ENCODE measurements at places on chromosomes 7 and 10.

- no peak overlapping the region for H3K4me3 ChIP-seq
- H3K36me3 ChIP-seq: no peaks in the 10 kb centered on the region
- H3K4me1 ChIP-seq: no peaks in the 10 kb centered on the region
Measured at GRCh38 chr10:61503051-61503450, 49.9 kb upstream of the TMEM26 start.

DNA sequence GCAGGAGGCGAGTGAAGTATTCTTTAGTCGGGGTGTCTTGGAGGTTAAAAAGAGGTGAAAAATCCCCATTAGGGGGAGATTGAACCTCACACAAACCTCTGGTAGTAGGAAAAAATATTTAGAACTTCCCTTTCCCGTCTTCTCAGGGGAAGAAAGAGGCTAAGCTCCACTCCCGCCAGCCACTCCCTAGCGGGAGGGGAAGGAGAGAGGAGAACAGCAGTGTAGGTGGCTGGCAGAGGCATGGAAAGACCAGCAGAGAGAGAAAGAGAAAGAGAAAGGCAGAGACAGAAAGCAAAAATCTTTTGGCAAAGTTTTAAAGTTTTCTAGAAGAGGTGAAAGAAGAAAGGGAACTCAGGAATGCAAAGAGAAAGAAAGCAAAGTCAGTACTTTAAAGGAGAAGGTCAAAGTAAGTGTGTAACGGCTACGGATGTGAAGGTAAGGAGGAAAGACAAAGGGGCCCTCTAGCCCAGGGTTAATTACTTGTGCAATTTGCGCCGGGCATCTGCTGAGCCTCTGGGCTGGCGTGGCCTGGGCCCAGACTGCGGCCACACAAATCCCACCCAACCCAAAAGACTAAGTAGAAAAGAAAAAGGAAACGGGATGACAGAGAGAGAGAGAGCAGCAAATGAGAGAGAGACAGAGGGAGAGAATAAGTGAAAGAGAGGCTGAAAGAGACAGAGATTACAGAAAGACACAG lies 72.3 kb upstream of the ZNF746 start:
- no peak overlapping the region for H3K27ac ChIP-seq
- no peaks in the 10 kb centered on the region for H3K27me3 ChIP-seq
- peaks cover 5% of the 10 kb centered on the region for H3K4me1 ChIP-seq

DNA sequence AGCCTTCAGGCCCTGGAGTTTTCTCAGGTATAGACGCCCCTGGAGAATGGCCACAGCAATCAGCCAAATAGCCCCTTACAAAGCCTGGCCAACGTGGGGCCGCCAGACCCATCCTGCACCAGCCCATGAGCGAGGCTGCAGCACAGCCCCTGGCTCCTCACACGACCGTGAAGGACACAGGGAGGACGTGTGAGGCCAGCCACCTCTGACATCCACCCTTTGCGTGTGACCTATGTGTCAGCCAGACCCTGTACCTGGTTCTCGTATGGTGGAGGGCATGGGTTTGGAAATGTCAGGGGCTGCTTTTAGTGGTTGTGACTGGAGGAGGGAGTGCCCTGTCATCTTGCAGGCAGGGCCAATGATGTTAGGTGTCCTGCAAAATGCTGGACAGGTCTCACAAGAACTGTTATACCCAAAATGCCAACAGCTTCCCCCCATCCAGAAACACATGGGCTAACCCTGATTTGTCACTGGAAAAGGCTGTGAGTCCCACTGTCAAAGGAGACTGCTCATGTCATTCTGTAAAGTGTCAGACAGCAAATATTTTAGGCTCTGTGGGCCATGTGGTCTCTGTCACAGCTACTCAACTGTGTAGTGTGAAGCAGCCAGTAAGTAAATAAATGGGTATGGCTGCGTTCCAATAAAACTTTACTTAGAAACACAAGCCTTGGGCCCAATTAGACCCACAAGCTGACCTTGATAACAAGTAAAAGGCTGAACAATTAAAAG lies 30.0 kb downstream of the NOD1 start:
- H3K27me3 ChIP-seq: no peaks in the 10 kb centered on the region
- H3K4me3 ChIP-seq: no peak overlapping the region
- peaks cover 5% of the 10 kb centered on the region for H3K4me1 ChIP-seq

GRCh38 chr7:105642264-105642663 lies 61.0 kb upstream of the EFCAB10 start:
- H3K36me3 ChIP-seq: peaks cover 69% of the 10 kb centered on the region
- no peak overlapping the region for H3K4me3 ChIP-seq
- no peak for ATAC-seq
- H3K4me1 ChIP-seq: no peaks in the 10 kb centered on the region

GRCh38 chr7:47078241-47078640 lies 503.7 kb downstream of the TNS3 start:
- no peak for ATAC-seq
- H3K36me3 ChIP-seq: no peaks in the 10 kb centered on the region
- H3K27me3 ChIP-seq: no peaks in the 10 kb centered on the region
- no peak overlapping the region for H3K4me3 ChIP-seq

GRCh38 chr7:27130540-27131389 lies at the start of gene HOXA4:
Gene HOXA4, minus strand, starts transcription at chr7:27130757. Its CDS starts 24 bp downstream, at chr7:27130733.
- H3K4me1 ChIP-seq: peaks cover 11% of the 10 kb centered on the region
- peaks cover 56% of the 10 kb centered on the region for H3K27me3 ChIP-seq
- H3K36me3 ChIP-seq: no peaks in the 10 kb centered on the region
- peak; percentile 88 for ATAC-seq
- H3K27ac ChIP-seq: no peak within 1 kb of the TSS

DNA sequence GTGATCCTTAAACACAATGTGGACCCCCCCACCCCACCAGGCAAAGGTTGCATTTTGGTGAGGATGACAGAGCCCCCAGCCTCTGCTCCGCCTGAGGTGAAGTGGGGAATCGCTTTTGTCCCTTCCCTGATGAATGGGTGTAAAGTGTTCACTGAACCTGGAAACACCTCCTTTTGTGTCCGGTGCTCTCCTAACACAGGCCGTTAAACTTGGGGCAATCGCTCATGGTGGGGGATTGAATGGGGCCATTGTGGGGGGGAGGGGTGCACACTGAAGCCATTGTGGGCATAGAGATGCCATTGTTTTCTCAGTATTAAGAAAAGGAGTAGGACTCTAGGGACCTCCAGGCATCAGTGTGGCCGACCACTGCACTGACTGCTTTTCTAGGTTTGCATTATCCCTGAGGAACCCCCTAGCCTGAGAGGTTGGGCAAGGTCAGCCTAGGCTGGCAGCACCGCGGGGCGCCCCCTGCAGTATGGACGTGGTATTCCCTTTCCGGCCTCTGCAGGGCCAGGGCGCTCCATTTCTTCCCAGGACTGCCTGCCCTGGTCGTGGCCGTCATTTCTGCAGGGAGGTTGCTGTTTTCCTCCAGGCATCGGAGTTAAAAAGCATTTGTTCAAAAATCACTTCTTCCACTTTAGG lies 158.3 kb downstream of the TCF7L2 start:
- H3K27ac ChIP-seq: no peak overlapping the region
- H3K27me3 ChIP-seq: peaks cover 9% of the 10 kb centered on the region
- no peaks in the 10 kb centered on the region for H3K4me1 ChIP-seq
- H3K36me3 ChIP-seq: no peaks in the 10 kb centered on the region
- ATAC-seq: no peak

- ATAC-seq: no peak
- H3K4me3 ChIP-seq: no peak overlapping the region
- no peak overlapping the region for H3K27ac ChIP-seq
- peaks cover 4% of the 10 kb centered on the region for H3K27me3 ChIP-seq
Measured at GRCh38 chr7:39100270-39100669, 122.6 kb downstream of the POU6F2 start.

GRCh38 chr10:24883176-24883575 lies 69.2 kb downstream of the PRTFDC1 start:
- no peak overlapping the region for H3K4me3 ChIP-seq
- H3K27me3 ChIP-seq: no peaks in the 10 kb centered on the region
- no peaks in the 10 kb centered on the region for H3K36me3 ChIP-seq
- H3K27ac ChIP-seq: peak overlapping the region; percentile 20
- H3K4me1 ChIP-seq: peaks cover 19% of the 10 kb centered on the region
- ATAC-seq: no peak

GRCh38 chr10:29142516-29143314 lies 146.2 kb upstream of the LYZL1 start:
- H3K36me3 ChIP-seq: no peaks in the 10 kb centered on the region
- no peak overlapping the region for H3K27ac ChIP-seq
- peaks cover 21% of the 10 kb centered on the region for H3K27me3 ChIP-seq
- H3K4me1 ChIP-seq: no peaks in the 10 kb centered on the region

GRCh38 chr7:88431882-88432281 lies 125.2 kb upstream of the STEAP4 start:
- H3K36me3 ChIP-seq: no peaks in the 10 kb centered on the region
- H3K27me3 ChIP-seq: peaks cover 4% of the 10 kb centered on the region
- no peak for ATAC-seq
- no peak overlapping the region for H3K27ac ChIP-seq

DNA sequence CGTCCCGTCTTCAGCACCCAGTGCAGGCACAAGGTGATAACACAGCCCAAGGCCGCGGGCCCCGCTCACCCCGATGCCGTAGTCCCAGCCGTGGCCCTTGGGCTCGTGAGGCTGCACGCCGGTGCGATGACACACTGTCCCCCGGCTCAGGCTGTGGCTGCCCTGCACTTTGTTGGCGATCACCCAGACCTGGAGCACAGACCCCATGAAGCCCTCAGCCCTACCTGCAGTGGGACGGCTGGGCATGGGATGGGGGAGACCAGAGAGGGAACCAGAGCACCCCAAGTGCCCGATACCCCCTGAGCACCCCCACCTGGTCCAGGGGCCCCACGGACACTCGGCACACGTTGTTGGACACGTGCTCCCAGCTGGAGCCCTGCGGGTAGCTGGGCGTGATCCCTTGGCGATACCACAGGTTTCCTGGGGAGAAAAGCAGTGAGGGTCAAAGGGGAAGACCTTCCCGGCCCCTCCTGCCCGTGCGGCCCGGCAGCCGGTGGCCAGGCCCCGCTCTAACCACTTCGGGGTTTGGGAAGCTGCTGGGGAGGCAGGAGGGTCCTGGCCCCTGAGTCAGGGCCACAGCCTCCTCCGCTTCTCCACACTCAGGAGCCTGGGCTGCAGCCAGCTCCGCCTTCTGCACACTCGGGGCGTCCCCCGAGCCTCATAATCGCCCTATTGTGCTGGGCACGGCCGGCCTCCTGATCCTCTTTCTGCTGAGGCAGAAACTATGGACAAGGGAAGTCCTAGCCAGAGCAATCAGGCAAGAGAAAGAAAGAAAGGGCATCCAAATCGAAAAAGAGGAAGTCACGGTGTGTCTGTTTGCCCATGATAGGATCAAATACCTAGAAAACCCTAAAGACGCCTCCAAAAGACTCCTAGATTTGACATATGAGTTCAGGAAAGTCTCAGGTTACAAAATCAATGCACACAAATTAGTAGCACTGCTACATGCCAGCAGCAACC lies 6.7 kb downstream of the BHLHA15 start:
- H3K36me3 ChIP-seq: peaks cover 26% of the 10 kb centered on the region
- peak overlapping the region; percentile 73 for H3K27ac ChIP-seq
- H3K4me1 ChIP-seq: peaks cover 14% of the 10 kb centered on the region
- no peak for ATAC-seq
- H3K27me3 ChIP-seq: no peaks in the 10 kb centered on the region

GRCh38 chr7:7504910-7505704 lies 30.6 kb downstream of the COL28A1 start:
- H3K27me3 ChIP-seq: peaks cover 6% of the 10 kb centered on the region
- H3K36me3 ChIP-seq: no peaks in the 10 kb centered on the region
- H3K4me3 ChIP-seq: no peak overlapping the region

DNA sequence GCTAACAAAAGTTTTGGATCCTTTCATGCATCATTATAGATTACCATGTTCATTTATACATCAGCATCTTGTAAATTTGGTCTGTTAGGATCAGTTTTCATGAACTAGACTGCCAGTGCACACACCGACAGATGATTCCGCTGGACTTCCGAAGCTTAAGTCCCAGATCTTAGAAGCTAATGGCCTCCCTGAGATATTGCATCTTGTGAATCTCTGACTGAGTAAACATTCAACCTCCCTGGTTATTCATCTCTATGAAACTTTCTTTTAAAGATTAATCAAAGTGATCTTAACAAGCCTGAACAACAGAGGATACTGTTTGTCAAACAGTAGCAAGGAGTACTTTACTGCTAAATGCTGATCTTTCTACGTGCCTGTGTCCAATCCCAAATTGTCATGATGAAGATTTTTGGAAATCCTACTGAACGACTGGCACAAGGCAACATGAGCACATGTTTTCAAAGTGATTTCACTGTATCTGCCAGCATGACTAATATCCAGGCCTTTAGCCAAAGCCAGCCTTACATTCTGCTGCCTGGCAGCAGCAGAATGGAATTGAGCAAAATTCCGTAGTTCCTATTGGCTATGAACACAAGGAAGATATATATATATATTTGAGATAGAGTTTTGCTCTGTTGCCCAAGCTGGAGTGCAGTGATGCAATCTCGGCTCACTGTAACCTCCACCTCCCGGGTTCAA lies 91.3 kb upstream of the ANK3 start:
- ATAC-seq: no peak
- peaks cover 11% of the 10 kb centered on the region for H3K4me1 ChIP-seq
- H3K36me3 ChIP-seq: no peaks in the 10 kb centered on the region
- no peak overlapping the region for H3K27ac ChIP-seq

DNA sequence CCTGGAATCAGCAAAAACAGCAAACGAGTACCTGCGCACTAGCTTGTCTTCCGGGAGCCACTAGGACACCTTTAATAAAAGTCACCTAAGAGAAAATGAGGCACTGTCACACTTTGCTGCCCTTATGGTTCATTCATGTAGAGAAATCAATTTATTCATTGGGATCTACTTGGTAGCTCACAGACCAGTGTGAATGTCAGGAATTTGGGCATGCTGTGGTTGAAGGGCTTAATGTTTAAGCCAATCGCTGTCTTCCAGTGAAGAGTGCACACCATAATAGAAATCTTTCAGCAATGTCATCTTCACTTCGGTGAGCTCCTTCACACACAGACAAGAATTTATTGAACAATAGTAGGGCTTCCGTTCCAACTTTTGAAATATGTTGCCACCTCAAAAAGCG lies 65.1 kb downstream of the MARCHF5 start:
- H3K27ac ChIP-seq: no peak overlapping the region
- H3K4me3 ChIP-seq: no peak overlapping the region
- ATAC-seq: no peak
- no peaks in the 10 kb centered on the region for H3K27me3 ChIP-seq

DNA sequence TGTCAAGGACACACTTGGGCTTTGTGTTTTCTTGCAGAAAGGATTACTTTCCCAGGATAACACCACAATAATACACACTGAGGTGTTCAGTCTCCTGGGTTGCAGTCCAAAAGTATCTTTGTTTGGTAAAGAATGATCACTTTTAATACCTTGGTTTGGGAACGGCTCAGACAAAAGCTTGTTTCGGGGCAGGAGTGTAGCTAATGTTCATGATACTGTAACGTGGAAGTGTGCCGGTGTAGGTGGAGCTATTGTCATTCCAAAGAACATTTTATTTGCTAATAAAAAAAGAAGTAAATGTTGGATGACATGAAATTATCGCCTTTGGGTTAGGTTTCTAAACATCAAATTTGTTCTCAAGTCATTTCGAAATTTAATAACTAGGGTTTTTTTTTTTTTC lies 1.2 kb downstream of the EIF4H start:
- H3K36me3 ChIP-seq: peaks cover 57% of the 10 kb centered on the region
- ATAC-seq: no peak
- H3K27me3 ChIP-seq: no peaks in the 10 kb centered on the region
- H3K27ac ChIP-seq: peak overlapping the region; percentile 97
- peak overlapping the region; percentile 95 for H3K4me3 ChIP-seq

GRCh38 chr7:127486654-127487053 lies 94.1 kb upstream of the ZNF800 start:
- peaks cover 16% of the 10 kb centered on the region for H3K27me3 ChIP-seq
- H3K36me3 ChIP-seq: no peaks in the 10 kb centered on the region
- no peak overlapping the region for H3K4me3 ChIP-seq

All from activated T-helper 17 cell treated with anti-CD3 and anti-CD28 coated beads, Interleukin-2, amount 50 U/mL, for 72 hours (primary cell).